ENCODE measurements at places on chromosomes 11 and 22.

DNA sequence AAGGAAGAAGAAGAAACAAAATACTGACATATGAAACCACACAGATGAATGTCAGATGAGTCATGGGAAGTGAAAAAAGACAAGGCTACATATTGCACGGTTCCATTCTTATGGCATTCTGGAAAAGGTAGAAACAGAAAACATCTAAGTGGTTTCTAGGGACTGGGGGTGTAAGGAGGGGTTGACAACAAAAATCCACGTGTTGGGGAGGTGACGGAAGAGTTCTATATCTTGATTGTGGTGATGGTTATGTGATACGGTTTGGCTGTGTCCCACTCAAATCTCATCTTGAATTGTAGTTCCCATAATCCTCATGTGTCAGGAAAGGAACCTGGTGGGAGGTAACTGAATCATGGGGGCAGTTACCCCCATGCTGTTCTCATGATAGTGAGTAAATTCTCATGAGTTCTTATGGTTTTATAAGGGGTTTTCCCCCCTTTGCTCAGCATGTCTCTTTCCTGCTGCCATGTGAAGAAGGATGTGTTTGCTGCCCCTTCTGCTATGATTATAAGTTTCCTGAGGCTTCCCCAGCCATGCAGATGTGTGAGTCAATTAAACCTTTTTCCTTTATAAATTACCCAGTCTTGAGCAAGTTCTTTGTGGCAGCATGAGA lies 6.4 kb upstream of the ARFGAP3 start:
- DNase-seq: no peak

GRCh38 chr11:78414321-78415051 lies 3.1 kb downstream of the GAB2 start:
- no peak for DNase-seq

GRCh38 chr11:74846770-74847169 lies 98.1 kb downstream of the RNF169 start:
- DNase-seq: no peak

DNA sequence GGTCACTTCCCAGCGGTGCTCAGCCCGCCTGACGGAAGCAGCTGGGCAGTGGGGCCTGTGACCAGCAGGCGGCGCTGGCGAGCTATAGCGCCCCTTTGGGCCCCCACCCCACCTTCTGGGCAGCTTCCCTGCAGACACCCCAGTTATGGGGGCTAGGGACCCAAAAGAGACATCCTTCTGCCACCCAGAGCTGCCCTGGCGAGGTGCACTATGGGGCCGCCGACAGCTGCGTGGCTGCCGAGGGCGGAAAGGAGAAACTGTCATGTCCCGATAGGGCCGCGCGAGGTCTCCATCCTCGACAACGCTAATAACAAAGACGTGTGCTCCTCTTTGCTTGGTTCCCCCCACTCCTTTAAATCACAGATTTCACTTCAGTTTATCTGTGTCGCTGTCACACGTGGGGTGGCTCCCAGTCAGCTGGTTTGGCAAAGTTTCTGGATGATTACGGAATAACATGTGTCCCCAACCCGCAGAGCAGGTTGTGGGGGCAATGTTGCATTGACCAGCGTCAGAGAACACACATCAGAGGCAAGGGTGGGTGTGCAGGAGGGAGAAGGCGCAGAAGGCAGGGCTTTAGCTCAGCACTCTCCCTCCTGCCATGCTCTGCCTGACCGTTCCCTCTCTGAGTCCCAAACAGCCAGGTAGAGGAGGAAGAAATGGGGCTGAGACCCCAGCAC lies 673 bp upstream of the MYO7A start:
- DNase-seq: peak; percentile 31

GRCh38 chr11:1153951-1154493 lies 3.7 kb upstream of the MUC5AC start:
- no peak for DNase-seq

DNA sequence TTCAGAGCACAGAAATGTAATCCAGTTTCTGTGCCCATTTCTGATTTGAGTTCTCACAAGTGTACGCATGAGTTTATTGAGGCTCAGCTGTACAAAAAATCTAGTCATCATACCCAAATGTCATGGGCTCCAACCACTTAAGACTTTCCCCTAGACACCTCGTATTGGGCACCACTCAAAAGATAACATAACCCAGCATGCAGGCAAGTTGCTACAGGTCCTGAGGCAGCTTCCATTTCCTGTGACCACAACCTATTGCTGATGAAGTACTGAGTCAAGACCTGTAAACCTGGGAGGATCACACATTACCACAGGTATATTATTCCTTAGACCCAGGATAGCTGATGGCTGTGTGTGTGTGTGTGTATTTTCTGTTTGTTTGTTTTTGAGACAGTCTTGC lies 95.2 kb downstream of the MRTFA start:
- DNase-seq: no peak

GRCh38 chr22:39480557-39480956 lies 21.5 kb upstream of the MIEF1 start:
- no peak for DNase-seq

DNA sequence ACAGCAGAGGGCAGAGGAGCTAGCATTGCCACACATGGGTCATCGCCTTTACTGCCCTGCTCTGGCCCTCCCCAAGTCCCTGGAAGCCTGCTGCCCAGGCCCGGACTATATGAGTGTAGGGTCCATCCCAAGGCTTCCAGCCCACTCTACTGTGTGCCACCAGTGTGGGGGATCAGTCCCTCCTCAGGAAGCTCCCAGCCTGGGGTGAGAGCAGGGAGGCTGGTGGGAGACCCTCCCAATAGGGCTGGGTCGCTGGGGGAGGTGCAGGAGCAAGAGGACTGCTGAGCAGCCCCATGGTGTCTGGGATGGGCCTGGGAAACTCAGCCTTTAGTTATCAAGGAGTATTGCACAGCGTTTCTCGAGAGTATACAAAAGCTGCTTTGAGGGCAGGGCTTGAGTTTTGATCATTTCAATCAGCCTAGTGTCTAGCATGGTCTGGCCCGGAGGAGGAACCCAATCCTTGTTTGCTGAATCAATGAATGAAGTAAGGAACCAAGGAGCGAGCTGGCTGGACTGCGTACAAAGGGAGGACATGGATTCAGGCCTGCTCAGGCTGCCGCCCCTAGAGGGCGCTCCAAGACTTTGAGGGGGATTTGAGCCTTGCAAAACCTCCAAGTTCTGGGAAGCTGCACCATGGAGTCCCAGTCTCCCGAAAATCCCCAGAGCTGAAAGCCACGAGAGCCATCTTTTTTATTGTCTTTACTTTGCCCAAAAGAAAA lies 89.0 kb upstream of the PARVA start:
- peak; percentile 23 for DNase-seq

DNA sequence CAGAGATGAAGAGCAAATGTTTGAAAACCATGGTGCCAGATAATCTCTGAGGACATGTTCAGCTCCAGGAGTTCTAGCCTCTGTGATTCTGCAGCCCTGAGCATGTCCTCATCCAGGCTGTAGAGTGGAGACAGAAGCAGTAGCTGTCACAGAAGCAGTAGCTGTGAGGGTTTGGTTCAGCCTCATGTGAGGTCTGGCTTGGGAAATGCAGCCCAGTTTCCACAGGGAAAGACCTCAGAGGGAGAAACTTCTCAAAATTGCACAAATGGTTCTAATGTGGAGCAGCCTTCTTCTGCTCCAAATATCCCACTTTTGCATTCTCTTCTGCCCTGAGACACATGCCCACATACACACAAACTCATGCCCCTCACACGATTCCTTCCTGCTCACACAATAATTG lies 48.4 kb downstream of the DBX1 start:
- no peak for DNase-seq

- DNase-seq: no peak
Measured at GRCh38 chr22:17867160-17867785, 93.0 kb upstream of the BID start.

DNA sequence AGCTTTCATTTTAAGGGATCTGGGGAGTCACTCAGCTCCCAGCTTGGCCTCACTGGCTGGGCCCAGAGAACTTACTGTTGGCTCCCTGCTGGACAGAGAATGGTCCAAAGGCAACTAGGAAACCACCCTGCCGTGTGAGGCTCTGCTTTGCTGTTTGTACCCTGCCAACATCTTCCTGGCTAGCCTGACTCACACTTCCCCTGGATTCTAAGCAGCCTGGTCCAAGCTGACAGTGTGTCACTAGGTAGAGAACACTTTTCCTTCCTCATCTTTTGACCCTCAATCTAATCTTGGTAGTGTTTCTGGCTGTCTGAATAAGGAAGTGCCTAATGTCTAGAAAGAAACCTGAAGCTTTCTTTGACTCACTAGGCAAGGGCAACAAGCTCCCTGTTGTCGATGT lies 76.7 kb downstream of the FAR1 start:
- no peak for DNase-seq

- DNase-seq: no peak
Measured at GRCh38 chr11:36890121-36890679, 292.2 kb upstream of the RAG2 start.

DNA sequence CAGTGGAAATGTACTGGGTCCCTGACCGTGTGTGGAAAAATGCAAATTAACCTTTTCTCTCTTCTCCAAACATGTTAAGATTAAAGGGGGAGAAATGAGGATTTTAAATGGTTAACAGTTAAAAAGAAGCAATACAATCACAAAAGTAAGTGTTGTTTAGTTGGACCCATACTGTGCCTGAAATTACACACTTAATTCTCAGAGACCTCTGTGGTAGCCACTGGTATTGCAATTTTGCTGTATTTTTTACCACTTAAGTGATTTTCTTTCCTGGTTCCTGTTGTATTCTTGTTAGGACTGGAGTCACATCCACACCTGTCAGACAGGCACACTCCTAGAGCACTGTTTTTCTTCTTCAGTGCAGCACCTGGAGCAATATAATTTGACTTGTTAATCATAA lies 179.6 kb upstream of the PDGFD start:
- no peak for DNase-seq

- no peak for DNase-seq
Measured at GRCh38 chr11:116301141-116301540, 471.6 kb downstream of the BUD13 start.

DNA sequence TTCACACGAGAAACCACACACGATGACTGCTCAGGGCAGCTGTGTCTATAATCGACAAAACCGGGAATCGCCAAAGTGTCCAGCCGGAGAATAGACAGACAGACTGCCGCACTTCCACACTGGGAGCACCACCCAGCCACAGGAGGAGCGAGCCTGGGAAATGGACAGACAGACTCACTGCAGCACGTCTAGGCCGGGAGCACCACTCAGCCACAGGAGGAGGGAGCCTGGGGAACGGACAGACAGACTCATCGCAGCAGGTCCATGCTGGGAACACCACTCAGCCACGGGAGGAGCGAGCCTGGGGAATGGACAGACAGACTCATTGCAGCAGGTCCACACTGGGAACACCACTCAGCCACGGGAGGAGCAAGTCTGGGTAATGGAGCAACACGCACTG lies 137.2 kb downstream of the BRD1 start:
- DNase-seq: no peak

DNA sequence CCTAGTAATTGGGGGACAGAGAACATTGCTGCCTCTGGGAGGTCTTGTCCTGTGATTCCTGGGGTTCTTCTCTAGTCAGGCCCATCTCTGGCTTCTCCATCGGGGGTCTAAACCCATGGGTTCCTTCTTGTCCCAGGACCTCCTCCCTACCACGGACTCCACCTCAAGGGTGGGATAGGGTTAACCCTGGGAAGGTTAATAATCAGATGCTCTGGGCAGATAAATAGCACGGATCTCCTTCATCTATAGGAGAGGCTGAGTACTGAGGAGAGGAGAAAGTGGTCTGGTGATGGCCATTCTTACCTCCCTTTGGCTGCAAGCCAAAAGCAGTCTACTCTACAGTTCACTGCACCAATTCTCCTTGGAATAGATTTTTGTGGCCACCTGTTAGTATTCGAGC lies 10.5 kb downstream of the HEPHL1 start:
- DNase-seq: no peak

GRCh38 chr22:42649246-42650099 lies at the start of gene CYB5R3:
Gene CYB5R3, minus strand, starts transcription at chr22:42649392. Its CDS starts 77 bp downstream, at chr22:42649315.
- peak; percentile 73 for DNase-seq

- no peak for DNase-seq
Measured at GRCh38 chr11:110984693-110985092, 260.8 kb upstream of the POU2AF2 start.

GRCh38 chr22:23113847-23114720 lies 27.7 kb downstream of the RSPH14 start:
- DNase-seq: no peak

DNA sequence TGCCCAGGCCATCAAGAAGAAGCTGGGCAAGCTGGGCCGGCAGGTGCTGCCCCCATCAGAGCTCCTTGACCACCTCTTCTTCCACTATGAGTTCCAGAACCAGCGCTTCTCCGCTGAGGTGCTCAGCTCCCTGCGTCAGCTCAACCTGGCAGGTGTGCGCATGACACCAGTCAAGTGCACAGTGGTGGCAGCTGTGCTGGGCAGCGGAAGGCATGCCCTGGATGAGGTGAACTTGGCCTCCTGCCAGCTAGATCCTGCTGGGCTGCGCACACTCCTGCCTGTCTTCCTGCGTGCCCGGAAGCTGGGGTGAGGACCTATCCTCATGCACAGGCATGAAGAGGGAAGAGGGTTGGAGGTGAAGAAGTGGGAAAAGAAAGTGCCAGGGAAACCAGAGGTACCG lies 5.3 kb upstream of the NHERF4 start:
- DNase-seq: no peak

- DNase-seq: no peak
Measured at GRCh38 chr11:94549146-94549545, 5.4 kb downstream of the FUT4 start.

DNA sequence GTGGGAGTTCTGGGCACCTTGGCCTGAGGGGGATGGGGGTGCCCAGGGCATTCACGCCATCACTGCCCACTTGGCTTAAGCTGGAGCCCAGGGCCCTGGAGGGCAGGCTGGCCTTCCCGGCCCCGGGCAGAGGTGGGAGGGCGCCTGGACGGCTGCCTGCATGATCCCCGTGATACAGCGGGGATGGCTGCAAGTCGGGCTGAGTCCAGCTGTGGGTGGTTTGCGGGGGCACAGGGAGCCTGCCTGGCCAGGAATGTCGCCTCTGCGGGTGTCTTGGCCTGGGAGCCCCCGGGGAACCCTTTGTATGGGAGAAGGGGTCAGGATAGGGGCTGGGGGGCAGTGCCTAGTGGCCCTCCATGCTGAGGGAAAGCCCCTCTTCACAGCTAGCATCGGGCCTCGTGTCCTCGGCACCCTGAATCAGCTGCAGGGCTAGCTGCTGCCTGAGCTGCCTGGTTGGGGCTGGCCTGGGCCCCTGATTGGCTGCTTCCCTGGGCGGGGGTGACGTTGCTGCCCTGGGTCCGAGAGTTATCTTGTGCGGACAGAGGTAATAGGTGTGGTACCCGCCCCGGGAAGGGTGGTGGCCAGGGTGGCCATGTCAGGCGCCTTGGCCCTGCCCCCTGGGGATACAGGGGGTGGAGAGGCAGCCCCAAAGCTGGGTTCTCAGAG lies 8.3 kb downstream of the BRSK2 start:
- DNase-seq: no peak

DNA sequence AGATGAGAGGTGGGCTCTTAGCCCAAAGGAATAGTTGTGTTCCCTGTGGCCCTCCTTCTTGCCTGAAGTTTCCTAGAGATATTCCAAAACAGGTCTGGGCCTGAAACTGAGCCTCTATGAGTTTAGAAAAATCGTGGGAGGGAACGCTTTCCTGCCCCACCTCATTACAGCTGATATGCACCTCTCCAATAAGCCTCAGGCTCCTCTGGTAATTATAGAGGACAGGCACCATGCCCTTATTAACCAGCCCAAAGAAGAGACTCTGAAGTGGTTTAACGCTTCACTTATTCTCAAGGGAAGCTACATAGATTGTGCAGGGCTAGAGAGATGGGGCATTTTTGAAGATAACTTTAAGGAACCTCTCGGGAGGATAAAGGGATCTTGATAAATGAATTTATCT lies 3.4 kb upstream of the MPZL2 start:
- DNase-seq: no peak

- DNase-seq: no peak
Measured at GRCh38 chr22:33513388-33514338, 406.6 kb downstream of the LARGE1 start.

GRCh38 chr11:108985945-108986279 lies 321.0 kb downstream of the DDX10 start:
- DNase-seq: no peak

Data from activated T-helper 2 cell treated with anti-CD3 and anti-CD28 coated beads, Interferon-gamma antibody, Interleukin-2, Interleukin-4, amounts not matched to agents 10 μg/mL and 5 μg/mL and 100 μg/mL, durations not matched to agents 14 hours and 24 hours and 36 hours (primary cell).